ENCODE measurements at places on chromosomes 12 and 14.

- DNase-seq = no peak
Measured at GRCh38 chr14:49895480-49895879, 2.6 kb downstream of the ARF6 start.

GRCh38 chr12:29145372-29146170 is 3.5 kb upstream of the FAR2 start:
- DNase-seq = no peak

DNA sequence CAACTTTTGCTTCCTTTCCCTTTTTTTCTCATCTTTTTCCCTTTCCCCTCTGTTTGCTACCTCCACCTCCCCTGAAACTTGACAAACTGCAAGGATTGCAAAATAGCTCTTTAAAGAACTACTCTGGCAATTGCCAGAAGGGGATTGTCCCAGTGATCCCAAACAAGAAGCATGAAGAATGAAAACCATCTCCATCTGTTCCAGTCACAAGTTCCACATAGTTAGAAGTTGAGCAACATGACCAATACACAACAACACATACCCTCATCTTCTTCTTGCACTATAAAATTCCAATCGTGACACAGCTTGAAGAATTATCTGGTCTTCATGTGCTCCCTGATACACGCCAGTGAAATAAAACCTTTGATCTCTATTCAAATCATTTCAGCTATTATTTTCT is 93.7 kb upstream of the USP15 start:
- DNase-seq = no peak

GRCh38 chr14:79704041-79704807 is 507.1 kb downstream of the DIO2 start:
- DNase-seq = no peak

GRCh38 chr14:102085948-102086708 is 716 bp downstream of the HSP90AA1 start:
- DNase-seq = no peak

- DNase-seq = no peak
Measured at GRCh38 chr12:100566887-100567637, 6.4 kb upstream of the GAS2L3 start.

- no peak for DNase-seq
Measured at GRCh38 chr12:79001404-79001803, 136.8 kb downstream of the SYT1 start.

GRCh38 chr12:27999521-27999920 is 27.0 kb upstream of the PTHLH start:
- no peak for DNase-seq

DNA sequence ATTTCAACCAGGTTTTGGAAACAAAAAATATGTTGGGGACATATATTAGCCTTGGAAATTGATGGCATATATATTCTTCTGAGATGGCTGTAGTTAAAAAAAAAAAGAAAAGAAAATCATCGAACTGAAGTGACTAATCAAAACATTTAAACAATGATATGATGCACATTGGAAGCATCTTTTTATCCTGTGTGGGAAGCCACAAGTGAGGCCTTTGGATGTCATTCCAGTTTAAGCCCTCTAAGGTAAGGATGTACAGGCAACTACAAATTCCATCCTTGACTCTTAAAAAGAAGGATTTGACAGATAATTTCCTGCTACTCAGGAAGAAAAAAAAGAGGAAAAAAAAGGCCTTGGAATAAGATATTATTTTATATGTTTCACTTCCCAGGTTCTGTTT is 9.6 kb upstream of the PTPRB start:
- no peak for DNase-seq

- DNase-seq = no peak
Measured at GRCh38 chr14:68672609-68673285, 120.1 kb downstream of the ZFP36L1 start.

DNA sequence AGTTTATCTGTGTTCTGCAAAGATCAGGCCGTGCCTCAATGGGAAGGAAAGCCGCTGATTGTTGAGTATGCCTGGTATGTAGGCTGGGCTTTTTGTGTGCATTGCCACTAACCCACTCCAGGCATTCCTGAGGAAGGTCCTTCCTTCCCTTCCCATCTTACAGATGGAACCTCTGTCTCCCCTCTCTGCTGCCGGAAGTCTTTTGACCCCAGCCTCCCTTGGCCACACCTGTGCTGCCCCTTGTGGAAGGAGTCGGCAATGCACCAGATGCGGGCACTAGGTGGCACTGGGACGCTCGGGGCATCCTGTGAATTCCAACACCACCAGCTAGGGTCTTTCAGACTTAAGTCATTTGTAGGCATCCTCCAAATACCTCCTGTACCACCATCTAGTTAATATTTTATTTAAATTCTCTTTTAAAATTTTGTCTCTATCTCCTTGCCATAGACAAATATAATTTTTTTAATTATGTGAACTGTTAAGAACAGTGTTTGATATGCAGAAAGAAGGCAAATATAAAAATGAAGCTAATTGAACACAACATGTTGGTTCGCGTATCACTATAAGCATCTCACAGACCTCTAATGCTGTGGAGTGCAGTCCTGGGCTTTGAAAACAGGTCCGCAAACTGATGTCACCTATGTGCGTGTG is 99.6 kb downstream of the RIN3 start:
- no peak for DNase-seq

DNA sequence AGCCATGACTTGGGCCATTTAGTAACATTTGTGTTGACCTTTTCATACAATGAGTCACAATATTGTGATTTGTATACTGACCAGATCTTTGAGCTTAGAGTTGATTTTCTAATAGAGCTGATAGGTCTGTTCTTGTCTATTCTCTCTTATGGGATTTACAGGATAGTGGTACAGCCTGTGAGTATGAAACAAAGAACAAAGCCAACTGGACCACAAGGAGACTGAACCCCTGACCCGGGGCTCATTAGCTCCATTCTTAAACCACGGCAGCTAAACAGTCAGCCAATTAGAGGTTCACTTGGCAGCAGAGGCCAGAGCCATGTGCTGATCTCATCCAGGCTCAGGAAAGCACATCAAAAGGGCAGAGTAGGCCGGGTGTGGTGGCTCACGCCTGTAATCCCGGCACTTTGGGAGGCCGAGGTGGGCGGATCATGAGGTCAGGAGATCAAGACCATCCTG is 59.1 kb upstream of the GNPNAT1 start:
- DNase-seq = no peak

DNA sequence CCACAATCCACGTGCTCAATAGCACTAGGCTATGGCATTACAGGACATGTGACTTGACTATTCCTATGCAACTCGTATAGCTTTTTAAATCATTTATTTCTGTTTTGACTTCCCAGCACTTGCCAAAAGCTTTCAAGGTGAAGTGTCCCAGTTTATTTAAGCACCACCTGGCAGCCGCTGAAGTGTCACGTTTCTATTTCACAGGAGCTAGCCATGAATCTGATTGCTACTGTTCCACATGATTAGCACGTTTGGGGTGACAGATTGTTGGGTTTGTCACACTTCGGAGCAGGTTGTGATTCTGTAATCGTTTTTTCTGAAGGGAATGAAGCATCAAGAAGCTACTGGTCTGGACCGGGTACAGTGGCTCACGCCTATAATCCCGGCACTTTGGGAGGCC is 39.9 kb upstream of the BICDL1 start:
- DNase-seq = no peak

- no peak for DNase-seq
Measured at GRCh38 chr12:27162229-27162537, 79.8 kb upstream of the C12orf71 start.

GRCh38 chr14:94598816-94599655 is 13.2 kb upstream of the SERPINA3 start:
- DNase-seq = peak; percentile 98

GRCh38 chr14:54784060-54784459 is 118.6 kb downstream of the GCH1 start:
- no peak for DNase-seq

DNA sequence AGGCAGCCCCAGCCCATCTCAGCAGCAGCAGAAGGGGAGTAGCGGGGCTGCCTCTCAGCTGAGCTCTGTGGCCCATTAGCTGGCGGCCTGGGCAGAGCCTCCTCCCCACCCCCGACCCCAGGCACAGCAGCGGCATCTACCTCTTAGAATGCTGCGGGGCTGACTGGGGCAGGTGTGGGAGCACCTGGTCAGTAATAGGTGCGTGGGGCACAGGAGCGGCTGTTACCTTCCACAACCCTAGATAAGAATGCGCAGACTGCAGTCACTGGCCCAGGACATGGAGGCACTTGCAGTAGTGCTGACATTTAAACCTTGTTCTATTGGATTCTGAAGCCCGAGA is 35.6 kb downstream of the SYNE3 start:
- DNase-seq = no peak

- no peak for DNase-seq
Measured at GRCh38 chr14:103871596-103872480, 24.5 kb upstream of the PPP1R13B start.

GRCh38 chr12:14164266-14164665 is 182.9 kb upstream of the GRIN2B start:
- no peak for DNase-seq

DNA sequence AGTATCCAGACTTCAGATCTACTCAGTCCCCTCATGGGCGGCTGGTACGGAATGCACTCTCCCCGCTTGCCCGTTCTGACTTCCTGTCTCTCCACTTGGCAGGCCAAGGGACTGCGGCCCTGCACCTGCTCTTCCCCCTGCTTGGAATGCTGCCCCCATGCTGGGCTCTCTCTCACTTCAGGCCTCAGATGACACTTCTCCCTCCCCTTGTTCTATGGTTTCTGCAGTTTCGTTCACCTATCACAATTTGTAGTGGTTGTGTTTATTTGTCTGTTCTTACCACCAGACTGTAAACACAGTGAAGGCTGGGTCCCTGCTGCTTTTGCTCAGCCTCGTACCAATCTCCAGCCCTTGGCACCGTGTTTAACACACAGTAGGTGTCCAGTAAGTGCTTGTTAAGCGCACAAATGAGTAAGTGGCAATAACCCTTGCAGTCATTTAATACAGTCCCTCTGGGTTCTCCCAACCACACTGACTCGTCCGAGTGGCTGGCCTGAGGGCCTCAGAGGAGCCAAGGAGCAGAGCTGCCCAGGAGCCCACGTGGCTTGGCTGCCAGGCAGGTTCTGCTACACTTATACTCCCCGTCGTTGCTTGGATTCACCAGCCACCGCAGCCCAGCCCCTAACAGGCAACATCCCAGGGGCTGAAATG is 11.8 kb downstream of the SLC6A12 start:
- DNase-seq = no peak

DNA sequence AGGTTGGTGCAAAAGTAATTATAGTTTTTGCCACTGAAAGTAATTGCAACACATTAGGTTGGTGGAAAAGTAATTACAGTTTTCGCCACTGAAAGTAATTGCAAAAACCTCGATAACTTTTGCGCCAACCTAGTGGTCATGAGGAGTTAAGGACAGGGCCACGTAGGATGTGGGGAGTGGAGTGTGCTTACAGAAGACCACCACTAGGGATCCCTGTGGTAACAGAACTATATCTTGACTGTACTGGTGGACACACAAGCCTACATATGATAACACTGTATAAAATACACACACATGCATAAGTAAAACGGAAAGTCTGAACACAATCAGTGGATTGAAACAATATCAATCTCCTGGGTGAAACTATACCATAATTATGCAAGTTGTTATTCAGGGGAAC is 187.4 kb upstream of the ABCD2 start:
- no peak for DNase-seq

DNA sequence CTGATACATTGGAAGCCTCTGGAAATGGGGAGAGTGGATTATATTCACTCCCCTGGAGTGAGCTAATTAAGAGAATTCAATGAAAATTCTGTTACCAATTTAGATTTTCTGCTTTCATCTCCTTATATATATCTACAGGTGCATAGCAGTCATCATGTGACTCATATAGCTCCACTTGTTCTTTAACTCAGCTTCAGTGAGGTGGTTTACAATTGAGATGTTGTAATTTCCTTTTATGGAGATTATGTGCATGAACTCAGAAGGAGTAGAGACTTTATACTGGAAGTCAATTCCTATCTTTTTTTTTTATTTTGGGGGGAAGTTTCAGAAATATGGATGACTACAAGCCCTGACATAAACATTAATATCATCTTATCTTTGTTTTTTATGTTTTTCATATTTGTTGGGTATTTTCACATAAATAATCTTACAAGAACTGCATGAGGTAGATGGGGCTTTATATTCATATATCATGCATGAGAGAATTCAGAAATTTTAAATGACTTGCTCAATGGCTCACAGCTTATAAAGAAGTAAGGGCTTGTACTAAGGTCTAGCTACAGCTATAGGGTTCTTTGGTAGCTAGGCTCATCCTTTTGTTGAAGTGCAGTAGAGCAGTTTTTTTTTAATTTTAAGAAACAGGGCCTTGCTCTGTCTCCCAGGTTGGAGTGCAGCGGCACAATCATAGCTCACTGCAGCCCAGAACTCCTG is 92.3 kb upstream of the SCAF11 start:
- DNase-seq = no peak

DNA sequence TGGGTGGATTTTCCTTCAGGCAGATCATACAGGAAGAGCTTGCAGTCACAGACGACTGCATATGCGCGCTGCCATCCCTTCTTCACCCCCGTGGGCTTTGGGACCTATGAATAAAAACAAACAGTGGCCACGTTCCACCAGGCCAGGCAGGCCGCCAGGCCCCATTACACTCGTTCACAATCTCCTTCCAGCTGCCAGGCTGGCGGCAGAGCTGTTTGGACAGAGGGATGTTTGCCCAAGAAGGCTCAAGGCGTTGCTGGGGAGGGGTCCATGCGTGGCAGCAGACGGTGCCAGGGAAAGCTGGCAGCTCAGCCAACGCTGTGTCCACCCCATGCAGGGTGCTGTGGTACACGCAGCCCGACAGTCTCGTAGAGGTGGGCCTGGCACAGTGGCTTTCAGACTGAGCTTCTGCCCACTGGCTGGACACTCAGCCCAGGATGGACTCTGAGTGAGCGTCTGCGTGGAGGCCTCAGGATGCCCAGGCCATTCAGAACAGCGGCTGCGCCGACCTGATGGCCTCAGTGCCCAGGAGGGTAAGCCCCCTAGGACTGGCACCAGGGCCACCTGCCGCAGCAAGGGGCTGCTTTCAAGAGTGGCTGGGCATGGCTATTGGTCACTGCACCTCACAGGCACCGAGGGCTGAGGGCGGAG is 27.5 kb downstream of the AMN start:
- DNase-seq = no peak

GRCh38 chr12:112275207-112275606 is 107.0 kb downstream of the HECTD4 start:
- no peak for DNase-seq

GRCh38 chr12:116984098-116984497 is 73.3 kb downstream of the FBXW8 start:
- no peak for DNase-seq

- no peak for DNase-seq
Measured at GRCh38 chr12:75631831-75632230, 120.4 kb upstream of the KRR1 start.

Measured in kidney epithelial cell (primary cell).